ENCODE measurements at places on chromosomes 11 and 22.

GRCh38 chr22:22157348-22157725 is 87.2 kb upstream of the VPREB1 start:
- no peak for DNase-seq

DNA sequence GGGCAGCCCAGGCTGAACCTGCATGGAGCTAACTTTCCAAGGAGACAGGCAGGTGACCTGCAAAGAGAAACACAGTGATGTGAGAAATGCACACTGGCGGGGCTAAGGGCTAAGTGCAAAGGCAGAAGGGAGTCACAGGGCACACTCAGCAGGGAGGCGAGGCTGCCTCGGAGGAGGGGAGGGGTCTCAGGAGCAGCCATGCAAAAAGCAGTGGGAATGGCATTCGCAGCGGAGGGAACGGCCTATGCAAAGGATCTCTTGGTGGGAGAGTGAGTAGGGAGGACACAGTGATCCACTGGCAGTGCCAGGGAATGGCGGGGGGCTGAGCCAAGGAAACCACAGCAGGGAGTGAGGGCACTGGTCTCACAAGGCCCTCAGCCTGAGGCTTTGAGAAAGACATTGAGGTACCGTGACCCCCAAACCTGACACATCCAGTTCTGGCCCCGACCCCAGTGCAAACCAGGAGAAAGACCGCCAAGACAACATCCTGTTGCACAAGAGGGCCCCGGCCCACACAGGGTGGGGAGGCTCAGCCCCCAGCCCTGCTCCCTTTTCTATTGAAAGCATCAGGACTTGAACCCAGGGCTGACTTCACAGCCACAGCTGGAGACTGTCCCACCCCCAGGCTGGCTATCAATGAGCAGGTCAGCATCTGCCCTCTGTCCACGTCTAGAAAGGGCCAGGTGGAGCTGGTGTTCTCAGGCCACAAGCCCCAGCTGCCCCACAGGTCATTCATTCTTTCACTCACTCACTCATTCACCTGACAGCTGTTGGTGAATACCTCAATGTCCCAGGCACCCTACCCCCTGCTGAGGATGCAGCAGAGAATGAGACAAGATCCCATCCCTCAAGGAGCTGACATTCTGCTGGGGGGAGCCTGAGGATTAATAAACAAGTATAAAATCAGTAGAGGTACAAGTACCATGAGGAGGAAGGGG is 50.7 kb downstream of the IGLL1 start:
- DNase-seq, result no peak

- DNase-seq, result no peak
Measured at GRCh38 chr11:61725781-61726231, 26.6 kb upstream of the MYRF start.

DNA sequence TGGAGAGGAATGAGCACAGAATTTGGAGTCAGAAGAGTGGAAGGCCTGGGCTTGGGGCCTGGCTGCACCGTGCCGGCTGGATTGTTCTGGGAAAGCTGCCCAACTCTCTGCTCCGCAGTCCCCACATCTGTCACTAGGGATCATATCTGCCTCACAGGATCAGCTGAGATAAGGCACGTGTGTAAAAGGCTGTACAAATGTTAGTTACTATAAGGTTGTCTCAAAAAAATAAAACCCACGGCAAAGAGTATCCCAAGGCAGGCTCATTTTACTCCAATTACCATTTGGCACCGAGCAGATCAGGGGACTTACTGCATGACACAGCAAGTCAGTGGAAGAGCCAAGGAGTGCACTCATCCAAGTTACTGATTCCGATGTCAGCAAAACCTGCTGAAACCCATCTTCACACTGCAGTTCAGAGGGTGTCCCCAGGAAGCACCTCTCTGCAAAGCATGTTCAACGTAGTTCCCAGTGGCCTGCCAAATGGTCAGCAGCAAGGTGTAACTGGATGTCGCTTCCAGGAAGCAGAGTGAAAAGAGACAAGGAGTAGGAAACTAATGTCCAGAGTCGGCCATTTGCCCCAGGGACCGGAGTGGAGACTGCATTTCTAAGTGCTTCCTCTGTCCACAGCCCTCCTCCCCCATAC is 18.1 kb upstream of the MRTFA start:
- no peak for DNase-seq

GRCh38 chr22:17997456-17997855 is 26.9 kb downstream of the MICAL3 start:
- DNase-seq, result no peak

DNA sequence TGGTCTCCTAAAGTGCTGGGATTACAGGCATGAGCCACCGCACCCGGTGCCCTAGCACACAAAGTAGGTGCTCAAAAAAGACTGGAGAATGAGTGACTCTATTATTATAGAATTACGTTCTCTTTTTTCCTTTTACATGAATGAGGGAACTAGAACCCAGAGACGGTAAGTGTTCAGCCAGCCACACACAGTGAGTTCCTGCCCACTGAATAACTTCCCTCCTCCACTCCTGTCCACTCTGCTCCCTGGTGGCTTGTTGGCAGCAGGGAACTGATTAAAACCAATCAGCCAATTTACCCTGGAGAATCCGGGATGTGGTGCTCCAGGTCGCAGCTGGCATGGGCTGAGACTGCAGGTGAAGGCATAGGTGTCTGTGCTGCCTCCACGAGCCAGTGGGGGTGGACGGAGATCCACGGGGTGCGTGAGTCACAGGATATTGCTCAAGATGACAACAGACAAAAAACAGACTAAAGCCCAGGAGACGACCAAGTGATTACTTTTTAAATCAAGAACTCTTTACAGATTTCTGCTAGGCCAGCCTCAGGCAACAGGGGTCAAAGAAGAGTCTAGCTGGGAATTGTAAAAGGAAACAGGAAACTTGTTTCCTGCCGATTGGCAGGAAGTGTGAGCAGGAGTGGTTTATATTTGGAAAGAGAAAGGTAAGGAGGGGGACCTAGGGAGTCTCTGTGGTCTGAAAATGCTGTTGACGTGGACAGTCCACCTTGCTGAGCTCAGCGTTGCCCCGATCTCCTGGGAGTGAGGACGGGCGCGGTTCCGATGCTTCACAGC is 95.2 kb upstream of the TP53I11 start:
- DNase-seq, result no peak

DNA sequence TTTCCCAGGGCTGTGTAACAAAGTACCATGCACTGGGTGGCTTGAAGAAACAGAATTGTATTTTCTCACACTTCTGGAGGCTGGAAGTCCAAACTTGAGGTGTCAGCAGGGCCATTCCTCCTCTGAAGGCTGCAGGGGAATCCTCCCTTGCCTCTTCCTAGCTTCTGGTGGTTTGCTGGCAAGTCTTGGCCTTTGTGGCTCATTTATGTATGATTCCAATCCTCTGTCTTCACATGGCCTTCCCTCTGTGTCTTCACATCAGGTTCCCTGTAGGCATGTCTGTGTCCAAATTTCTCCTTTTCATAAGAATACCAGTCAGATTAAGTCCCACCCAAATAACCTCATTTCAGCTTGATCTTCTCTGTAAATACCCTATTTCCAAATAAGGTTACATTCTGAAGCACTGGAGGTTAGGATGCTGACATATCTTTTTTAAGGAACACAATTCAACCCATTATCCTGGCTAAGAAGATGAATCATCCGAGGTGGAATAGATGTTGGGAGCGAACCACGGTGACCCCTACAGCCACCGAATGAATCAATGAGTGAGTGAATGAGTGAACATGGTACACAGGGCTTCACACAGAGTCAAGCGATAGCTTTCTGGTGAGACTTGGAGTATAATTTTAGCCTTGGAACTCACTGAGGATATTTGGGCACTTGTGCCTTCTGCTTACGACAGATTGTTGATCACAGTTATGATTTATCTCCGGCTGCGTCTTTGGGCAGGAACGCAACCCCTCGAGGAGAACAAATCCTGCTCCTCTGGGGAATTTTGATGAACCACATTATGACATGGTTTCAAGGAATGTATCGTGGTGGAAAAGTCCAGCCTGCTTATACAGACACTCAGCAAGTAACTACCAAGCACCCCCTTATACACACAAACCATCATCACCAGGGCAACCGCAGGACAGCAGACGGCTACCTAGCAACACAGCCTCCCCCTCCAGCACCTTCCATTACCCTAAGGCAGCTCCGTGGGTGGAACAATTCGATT is 34.3 kb upstream of the MICAL2 start:
- DNase-seq, result no peak

DNA sequence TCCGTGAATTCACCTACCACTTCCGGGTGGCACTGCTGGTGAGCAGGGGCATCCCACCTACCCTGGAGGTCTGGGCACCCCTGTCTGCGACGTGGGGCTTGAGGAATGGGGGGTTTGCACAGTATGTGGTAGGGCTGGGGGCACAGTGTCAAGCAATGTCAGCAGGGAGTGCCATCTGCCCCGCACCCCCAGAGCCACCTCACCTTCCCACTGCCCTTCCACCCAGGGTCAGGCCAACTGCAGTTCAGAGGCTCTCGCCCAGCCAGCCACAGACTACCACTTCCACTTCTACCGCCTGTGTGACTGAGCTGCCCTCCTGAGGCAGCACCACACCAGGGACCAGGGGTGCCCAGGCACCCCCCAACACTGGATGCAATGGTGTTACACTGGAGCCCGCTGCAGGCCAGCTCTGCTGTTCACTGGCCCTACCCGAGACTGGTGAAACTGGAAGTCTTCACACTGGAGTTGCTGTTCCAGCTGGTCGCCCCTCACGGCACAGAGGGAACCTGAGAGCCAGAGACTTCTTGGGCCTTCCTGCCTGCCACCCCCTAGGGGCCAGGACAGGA is 6.5 kb downstream of the TMEM258 start:
- no peak for DNase-seq

DNA sequence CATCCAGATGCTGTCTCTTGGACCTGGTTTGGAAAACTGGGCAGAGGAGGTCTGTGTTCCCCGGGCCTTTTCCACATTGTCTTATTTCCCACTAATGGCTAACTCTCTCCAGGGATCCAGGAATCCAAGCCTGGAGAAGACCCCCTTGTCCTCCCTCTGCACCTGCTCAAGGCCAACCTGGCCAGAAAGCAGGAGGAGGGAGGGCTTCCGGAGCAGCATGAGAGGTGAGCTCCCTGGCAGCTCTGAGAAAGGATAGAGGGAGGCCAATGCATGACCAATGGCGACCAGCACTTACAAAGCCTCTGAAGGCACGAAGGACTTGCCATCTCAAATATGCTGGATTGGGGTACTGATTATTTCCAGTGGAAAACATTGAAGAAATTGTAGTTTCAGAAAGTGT is 445.0 kb upstream of the B3GAT1 start:
- DNase-seq, result no peak

GRCh38 chr22:29872989-29873388 is 10.0 kb upstream of the MTMR3 start:
- DNase-seq, result no peak

DNA sequence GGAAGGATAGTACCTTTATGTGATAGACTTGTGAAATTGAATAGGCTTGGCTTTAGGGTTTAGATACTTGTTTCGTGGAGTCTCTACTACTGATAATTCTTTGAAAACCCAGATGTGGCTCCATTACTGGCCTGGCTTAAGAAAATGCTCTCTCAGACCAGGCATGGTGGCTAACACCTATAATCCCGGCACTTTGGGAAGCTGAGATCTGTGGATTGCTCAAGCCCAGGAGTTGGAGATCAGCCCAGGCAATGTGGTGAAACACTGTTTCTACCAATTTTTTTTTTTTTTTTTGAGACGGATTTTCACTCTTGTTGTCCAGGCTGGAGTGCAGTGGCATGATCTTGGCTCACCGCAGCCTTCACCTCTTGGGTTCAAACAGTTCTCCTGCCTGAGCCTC is 40.9 kb downstream of the ATG13 start:
- no peak for DNase-seq

- no peak for DNase-seq
Measured at GRCh38 chr22:41296826-41297667, 4.3 kb upstream of the ZC3H7B start.

GRCh38 chr11:2677127-2677526 is 22.7 kb downstream of the KCNQ1OT1 start:
- no peak for DNase-seq

- DNase-seq, result no peak
Measured at GRCh38 chr11:94201004-94201465, 72.4 kb downstream of the PANX1 start.

- DNase-seq, result no peak
Measured at GRCh38 chr11:84465040-84465439, 1162.1 kb downstream of the DLG2 start.

GRCh38 chr11:7571640-7572000 is 57.8 kb downstream of the PPFIBP2 start:
- no peak for DNase-seq

- DNase-seq, result no peak
Measured at GRCh38 chr11:120381401-120381800, 45.2 kb downstream of the ARHGEF12 start.

DNA sequence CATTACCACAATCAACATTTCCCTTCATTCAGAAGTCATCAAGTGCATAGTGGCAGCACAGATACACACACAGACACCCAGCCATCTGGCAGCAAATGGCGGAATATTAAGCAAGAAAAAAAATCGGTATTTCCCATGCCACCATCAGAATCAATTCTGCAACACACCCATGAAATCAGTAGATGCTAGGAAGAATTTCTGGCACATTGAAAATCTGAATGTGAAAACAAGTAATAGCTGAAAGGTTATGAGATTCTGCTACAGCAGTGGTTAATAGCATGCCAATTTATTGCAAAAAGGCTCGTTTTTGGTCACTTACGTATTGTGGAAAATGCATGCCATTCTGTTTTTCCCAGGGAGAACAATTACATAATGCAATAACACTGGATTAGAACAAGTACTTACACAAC is 91.1 kb downstream of the PICALM start:
- DNase-seq, result no peak

DNA sequence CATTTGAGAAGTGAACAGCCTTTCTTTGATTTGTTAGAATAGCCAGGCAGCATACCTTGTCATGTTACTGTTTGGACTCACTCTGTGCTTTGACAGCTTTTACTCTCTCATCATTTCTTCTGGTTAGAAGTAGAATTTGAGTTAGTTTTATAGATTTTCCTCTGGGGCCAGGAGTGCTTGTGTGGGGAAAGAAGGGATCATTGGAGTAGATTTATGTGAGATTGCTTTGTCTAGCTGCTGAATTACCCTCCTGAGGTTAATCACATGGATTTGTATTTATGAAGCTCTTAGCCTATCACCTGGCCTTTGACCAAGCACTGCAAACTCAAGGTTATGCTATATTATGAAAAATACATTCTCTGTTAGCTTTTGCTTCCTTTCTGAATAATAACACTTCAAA is 54.3 kb downstream of the SWAP70 start:
- no peak for DNase-seq

DNA sequence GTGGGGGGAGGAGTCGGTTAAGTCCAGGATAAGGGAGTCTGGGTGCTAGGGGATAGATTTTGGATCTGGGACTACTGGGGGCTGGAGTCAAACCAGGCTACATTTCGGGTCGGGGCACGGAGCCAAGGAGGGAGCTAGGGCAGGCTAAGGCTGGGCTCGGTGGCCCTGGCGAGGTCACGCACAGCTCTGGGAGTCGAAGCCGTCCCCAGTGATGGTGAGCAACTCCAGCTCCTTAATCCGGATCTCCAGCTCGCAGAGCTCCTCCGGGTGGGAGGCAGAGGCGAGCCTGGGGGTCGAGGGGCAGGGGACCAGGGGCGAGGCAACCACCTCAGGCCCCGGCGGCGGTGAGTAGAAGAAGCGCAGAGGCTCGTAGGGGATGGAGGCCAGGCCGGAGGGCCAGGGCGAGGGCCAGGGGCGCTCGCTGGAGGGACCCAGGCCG is 544 bp downstream of the C11orf91 start:
- DNase-seq, result peak; percentile 2

GRCh38 chr11:63671322-63672155 is at the start of gene ATL3:
ATL3 (minus strand) TSS chr11:63671376; CDS start chr11:63671335, 41 bp downstream.
- DNase-seq, result peak; percentile 91

GRCh38 chr22:39091126-39092081 is 5.6 kb upstream of the APOBEC3H start:
- DNase-seq, result no peak

All from activated T-helper 1 cell treated with Interleukin-2 at 50 U/mL for 16 hours (primary cell).